Dorsolateral prefrontal cortex (tissue), 122 donors: ENCODE measurements at places on chromosomes 3 and 15. TPM values are rescaled to one million over a fixed set of nuclear protein-coding genes. Genes with fewer than 3 reads are reported as not detected.

- DNase-seq, result no peak
These were observed 29.5 kb downstream of the ABHD2 start for GRCh38 chr15:89117790-89118189.

Gene LINGO1
- total RNA-seq, result 206 TPM

Gene CATSPER2
- 49.4 TPM for total RNA-seq

GRCh38 chr3:171444001-171444690 is 16.1 kb downstream of the TNIK start:
- no peak for DNase-seq

Gene ROPN1
- not detected for total RNA-seq

DNA sequence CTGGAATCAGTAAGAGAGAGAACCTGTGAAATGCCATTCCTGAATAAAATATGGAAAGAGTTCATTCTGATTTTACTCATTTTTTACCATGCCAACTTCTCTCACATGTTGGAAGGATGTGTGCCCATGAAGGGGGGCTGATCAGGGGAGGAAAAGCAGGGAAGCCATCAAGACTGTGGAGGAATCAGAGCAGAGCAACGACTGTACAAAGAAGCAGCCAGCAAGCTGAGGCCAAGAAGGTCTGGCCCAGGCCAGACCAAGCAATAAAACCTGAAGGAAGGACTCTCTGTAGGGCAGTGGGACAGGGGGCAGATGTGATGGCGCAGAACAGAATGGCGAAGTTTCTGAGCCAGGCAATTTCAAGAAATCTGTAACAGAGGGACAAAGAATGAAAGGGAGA is 24.0 kb upstream of the ARNT2 start:
- no peak for DNase-seq
